ENCODE measurements at places on chromosomes 7 and 10.

DNA sequence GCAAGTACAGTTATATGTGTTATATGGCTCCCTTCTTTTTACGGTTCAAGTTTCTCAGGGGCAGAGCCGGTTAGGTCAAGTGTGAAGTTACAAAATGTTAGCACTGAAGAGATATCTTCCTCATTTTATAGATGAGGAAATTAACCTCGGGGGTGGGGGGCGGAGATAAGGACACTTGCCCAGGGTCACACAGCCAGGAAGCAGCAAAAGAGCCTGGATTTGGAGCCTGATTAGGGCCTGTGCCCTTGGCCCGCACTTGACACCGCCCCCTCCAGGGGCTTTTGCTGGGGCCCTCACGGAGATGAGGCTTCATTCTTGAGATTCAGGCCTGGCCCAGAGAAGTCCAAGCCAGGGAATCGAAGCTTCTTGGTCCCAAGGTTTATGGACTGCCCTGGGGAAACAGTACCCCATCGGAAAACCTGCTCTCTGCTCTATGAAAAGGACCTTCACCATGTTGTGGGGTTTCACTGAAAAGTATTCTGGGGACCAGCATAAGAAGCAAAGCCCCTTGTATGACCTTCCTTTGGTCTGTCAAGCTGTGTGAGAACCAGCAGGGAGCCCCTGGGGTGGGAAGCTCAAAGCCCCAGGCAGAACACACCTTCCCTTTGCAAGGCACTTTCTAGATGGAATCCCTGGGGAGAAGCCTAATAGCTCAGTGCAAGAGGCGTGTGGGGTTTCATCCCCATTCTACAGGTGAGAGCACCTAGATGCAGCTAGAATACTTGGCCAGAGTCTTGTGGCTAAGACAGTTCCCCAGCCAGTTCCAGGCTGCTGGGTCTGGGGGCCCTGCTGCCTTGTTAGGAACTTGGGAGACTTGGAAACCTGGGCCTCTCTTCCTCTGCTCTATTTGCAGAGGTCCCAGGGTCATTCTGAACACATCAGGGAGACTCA lies 21.9 kb downstream of the UNC5B start:
- no peak for DNase-seq

DNA sequence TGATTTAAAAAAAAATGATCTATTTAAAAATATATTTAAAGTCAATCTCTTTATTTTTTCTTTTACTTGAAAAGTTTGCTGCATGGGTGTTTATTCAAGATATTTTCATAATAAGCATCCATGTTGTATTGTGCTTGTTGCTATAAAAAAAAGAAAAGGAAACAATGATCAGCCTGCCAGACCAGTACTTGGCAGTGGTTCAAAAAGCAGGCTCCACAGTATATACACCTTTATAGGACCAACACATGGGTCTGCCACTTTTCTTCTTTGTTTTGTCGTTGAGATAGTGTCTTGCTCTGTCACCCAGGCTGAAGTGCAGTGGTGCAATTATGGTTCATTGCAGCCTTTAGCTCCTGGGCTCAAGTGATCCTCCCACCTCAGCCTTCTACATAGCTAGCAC lies 228.0 kb downstream of the TWIST1 start:
- DNase-seq: no peak

DNA sequence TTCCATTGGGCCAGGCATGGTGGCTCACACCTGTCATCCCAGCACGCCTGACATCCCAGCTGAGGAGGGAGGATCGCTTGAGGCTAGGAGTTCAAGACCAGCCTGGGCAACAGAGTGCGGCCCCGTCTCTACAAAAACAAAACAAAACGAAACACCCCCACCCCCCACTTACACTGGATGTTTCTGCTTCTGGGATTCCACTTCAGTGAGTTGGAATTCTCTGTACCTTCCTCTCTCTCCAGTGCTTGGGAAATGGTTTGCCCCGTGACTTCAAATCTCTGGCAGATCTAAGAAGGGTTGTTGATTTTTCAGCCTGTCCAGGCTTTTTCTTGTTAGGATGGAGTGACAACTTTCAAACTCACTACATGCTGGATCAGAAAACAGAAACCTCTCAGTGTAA lies 106.9 kb downstream of the ANLN start:
- DNase-seq: no peak

DNA sequence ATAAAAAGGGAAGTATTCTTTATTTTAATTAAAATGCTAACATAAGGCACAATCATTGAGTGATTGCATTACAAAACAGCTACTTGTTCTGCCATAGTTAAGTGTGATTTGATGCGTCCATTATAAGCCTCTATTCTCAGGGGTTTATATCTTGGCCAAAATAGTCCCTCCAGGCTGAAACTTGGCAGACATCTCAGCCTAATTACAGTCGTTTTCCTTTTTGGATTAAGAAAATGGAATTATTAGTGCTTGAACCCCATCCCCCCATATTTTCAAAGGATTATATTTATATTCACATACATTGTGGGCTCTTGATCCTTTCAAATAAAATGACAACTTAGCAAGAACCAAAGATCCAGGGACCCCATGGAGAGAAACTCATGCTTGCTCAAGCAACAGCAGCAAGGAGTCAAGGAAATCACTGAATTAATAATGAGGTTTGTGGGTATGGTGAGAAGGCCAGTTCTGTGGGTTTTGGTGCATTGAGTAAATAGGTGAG lies 66.7 kb upstream of the NEUROD6 start:
- DNase-seq: no peak

DNA sequence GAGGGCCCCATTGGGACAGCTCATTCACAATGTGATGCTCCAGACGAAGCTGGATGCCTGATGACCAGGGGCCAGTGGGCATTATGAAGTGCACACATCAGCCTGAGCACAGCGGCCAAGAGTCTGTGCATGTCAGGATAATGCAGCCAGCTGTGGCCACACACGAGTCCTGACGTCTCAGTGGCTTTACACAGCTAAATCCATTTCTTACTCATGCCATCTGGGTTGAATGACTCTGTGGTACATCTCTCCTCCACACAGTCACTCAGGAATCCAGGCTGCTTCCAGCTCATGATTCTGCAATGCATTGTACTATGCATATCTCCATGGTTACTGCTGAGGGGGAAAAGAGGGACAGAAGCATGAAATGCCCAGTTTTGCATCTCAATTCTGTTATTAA lies 123.6 kb downstream of the PRLHR start:
- no peak for DNase-seq

- no peak for DNase-seq
These were observed 240.2 kb downstream of the ADAM12 start for GRCh38 chr10:126147866-126148587.

DNA sequence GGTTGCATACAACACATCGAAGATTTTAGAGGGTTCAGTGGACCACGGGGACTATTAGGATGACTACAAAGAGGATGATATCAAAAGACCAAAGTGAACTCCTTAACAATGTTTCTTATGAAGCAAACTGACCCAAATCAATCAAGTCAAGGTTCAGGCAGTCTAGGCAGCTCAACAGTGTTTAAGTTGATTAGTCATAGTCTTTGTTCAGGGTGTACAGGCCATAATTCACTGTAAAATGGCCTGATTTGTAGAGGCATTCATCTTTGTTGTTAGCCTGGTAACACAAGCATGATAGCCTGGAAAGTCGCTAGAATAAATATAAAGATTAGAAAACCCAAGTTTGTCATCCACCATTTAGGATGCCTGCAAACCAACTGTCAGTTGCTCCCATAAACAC lies 32.6 kb downstream of the ANTXRL start:
- DNase-seq: no peak

GRCh38 chr10:112797855-112798254 lies 152.2 kb upstream of the TCF7L2 start:
- DNase-seq: no peak

GRCh38 chr10:80161321-80162083 lies 29.0 kb downstream of the PLAC9 start:
- peak; percentile 20 for DNase-seq

GRCh38 chr10:22683140-22683389 lies 31.3 kb downstream of the PIP4K2A start:
- DNase-seq: no peak

GRCh38 chr7:121195010-121195409 lies 133.8 kb upstream of the WNT16 start:
- no peak for DNase-seq

- DNase-seq: no peak
These were observed 253.7 kb downstream of the ARHGAP21 start for GRCh38 chr10:24469993-24470392.

Measured in NCI-H2107 (cell line).